ENCODE measurements at places on chromosomes 2 and 18.

- DNase-seq = no peak
Observed at GRCh38 chr2:96344011-96344410, 8.4 kb downstream of the NCAPH start.

DNA sequence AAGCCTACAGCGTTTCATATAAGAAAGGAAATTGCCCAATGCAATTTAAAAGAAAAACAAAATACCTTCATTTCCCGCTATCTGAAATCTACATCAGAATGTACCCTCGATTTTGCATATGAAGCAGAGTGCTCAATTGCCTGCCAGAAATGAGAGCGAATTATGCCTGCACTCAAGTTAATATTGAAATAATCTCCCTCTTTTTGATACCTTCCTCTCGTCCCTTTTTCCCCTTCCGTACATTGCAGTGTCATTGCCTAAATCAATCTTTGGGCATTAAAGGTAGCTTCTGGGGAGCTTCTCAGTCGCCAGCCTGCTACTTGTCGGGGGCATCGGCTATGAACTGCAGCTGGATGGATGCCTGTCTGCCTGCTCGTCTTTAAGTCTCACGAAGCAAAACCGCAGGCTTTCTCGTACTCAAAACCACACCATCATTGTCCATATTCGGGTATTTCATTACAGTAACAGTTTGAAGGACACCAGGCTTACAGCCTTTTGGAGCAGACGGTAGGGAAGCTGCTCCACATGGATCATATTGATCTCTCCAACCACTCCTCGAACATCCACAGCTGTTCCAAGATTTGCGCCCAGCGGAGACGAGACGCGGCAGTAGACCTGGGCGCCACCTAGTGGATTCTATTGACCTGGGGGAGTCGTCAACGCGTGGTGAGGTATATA, 64.0 kb upstream of the HNRNPA3 start:
- DNase-seq = peak; percentile 33

- no peak for DNase-seq
Observed at GRCh38 chr18:36568487-36568886, 260.3 kb downstream of the TPGS2 start.

GRCh38 chr2:97950329-97951154, 45.2 kb downstream of the TMEM131 start:
- no peak for DNase-seq

DNA sequence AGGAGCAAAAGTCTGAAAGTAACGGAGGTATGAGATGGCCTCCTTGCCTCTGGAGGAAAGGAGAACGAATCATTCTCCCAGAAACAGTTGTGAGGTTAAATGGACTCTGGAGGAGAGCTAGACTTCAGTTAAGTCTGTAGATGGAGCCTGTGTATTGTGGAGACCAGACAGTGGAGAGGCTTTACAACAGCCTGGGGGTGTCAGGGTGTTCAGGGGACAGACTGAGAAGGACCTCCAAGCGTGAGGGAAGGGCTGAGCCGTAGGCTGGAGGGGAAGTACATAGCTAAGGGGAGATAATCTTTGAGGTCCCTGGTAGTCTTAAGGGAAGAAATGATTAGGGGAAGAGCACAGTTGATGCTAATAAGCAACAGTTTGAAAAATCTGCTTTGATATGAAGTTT, 76.6 kb downstream of the GALNT1 start:
- no peak for DNase-seq

All from stimulated activated CD8-positive, alpha-beta memory T cell treated with anti-CD3 and anti-CD28 coated beads, Interleukin-4, amount 100 ng/mL, for 4 hours (primary cell).